IMR-90 (cell line): ENCODE measurements at places on chromosomes 2 and 18. TPM values are rescaled to one million over a fixed set of nuclear protein-coding genes. Genes with fewer than 3 reads are reported as not detected.

- peak; percentile 92 for DNase-seq
These were observed 1.1 kb downstream of the LMAN1 start for GRCh38 chr18:59357928-59358327.

- peak; percentile 43 for DNase-seq
These were observed 177.7 kb downstream of the SEPTIN10 start for GRCh38 chr2:109435901-109436598.

DNA sequence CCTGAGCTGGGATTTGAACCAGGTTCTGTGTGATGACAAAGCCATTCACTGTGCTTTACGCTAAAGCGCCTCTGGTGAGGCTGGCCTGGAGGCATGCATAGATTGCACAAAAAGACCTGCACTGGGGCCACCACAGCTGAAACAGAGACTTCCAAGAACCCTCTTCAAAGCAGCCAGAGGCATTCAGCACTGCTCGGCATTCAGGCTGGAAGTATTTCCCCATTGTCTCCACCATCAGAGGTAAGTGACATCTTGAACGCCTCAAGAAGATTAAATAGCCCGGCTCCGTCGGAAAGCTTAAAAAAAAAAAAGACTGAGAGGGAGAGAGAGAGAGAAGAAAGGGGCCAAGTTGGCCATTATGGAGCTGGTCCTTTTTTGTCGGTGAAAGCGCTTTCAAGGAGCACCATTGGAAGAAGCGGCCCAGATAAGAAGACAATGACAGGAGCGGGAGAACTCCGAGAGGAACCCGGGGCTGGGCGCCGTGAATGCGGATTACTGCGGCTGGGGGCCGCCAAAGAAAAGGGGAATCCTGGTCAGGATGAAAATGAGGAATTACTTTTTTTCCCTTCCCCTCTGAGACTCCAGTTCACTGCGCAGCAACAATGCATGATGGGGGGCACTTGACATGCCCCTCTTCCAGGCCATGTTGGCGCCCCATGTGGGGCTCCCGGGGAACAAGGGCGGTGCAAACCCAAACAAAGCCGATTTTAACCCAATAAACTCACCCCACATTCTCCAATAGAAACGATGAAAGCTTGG is 228.3 kb downstream of the MYCN start:
- DNase-seq: no peak

HPCAL1 gene
- 8.2 and 9.4 TPM in 2 replicates for total RNA-seq

- no peak for DNase-seq
These were observed 46.4 kb upstream of the SIX3 start for GRCh38 chr2:44895061-44895460.

- peak; percentile 12 for DNase-seq
These were observed 6.2 kb upstream of the STK25 start for GRCh38 chr2:241514553-241514952.

SMPD4 gene
- total RNA-seq: 8.6 and 10.6 TPM in 2 replicates

ANKMY1 gene
- 2.9 and 3.3 TPM in 2 replicates for total RNA-seq
